ENCODE measurements at places on chromosomes 7 and 10. TPM values are rescaled to one million over a fixed set of nuclear protein-coding genes. Genes with fewer than 3 reads are reported as not detected.

Gene GPR85
- total RNA-seq: 0.15 TPM

- DNase-seq: peak; percentile 26
Measured at GRCh38 chr10:31723106-31723750, 205.4 kb downstream of the ARHGAP12 start.

- no peak for DNase-seq
Measured at GRCh38 chr10:69951658-69952057, 101.0 kb upstream of the MACROH2A2 start.

- no peak for DNase-seq
Measured at GRCh38 chr10:97650726-97651125, 10.3 kb downstream of the PI4K2A start.

- DNase-seq: peak; percentile 50
Measured at GRCh38 chr10:120172356-120172755, 279.8 kb downstream of the SEC23IP start.

DNA sequence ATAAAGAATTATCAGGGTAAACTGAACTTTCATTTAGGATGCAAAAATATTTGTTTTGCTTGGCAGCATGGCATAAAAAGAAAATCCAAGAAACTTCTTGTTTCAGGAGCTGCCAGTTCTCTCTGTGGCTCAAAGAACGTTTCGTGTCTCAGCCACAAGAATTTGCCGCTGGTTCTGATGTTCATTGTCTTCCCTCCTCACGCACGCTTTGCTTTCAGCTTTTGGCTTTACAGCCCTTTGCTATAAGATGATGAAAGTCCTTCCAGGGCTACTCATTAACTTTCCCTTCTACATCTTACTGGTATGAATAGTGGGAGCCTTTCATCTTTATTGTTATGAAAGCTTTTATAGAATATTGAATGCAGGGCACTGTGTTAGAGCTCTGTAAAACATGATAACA lies 124.7 kb downstream of the BICC1 start:
- peak; percentile 90 for DNase-seq

- no peak for DNase-seq
Measured at GRCh38 chr7:129045682-129046081, 9.2 kb downstream of the TNPO3 start.

- DNase-seq: no peak
Measured at GRCh38 chr7:157981778-157982177, 605.8 kb downstream of the PTPRN2 start.

DNA sequence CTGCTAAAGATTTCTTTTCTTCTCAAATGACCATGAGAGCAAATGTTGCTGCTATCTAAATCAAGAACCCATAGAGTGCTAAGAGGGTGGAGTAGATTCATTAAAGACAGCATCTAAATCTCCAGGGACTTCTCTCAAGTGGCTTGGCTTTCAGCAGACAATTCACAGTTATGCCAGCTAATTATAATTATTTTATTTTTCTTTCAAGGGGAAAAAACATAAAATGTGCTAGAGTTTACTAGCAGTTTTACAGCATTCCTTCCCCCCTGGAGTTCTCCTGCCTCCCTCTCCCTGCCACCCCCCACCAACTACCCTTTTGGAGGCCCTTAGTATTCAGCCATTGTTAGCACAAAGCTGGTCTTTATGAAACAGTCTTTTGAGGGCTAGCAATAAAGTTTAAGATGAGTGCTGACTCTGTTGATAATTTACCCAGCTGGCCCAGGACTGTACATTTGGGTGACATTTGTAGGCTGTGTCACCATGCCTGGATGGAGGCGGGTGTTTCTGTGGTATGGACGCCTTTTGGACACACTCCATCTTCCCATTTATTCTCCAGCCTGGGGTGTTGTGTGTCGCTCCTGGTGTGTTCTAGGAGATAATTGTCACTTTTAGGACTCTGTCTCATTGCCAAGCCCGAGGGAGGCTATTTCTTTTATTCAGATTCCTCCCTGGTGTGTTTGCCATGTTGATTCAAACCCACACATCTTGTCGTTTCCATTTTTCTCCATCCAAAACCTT lies 160.2 kb downstream of the CREB5 start:
- no peak for DNase-seq

GRCh38 chr10:117342641-117343040 lies 32.6 kb downstream of the PDZD8 start:
- DNase-seq: peak; percentile 91

- DNase-seq: no peak
Measured at GRCh38 chr7:26467104-26467503, 175.4 kb downstream of the SNX10 start.

DNA sequence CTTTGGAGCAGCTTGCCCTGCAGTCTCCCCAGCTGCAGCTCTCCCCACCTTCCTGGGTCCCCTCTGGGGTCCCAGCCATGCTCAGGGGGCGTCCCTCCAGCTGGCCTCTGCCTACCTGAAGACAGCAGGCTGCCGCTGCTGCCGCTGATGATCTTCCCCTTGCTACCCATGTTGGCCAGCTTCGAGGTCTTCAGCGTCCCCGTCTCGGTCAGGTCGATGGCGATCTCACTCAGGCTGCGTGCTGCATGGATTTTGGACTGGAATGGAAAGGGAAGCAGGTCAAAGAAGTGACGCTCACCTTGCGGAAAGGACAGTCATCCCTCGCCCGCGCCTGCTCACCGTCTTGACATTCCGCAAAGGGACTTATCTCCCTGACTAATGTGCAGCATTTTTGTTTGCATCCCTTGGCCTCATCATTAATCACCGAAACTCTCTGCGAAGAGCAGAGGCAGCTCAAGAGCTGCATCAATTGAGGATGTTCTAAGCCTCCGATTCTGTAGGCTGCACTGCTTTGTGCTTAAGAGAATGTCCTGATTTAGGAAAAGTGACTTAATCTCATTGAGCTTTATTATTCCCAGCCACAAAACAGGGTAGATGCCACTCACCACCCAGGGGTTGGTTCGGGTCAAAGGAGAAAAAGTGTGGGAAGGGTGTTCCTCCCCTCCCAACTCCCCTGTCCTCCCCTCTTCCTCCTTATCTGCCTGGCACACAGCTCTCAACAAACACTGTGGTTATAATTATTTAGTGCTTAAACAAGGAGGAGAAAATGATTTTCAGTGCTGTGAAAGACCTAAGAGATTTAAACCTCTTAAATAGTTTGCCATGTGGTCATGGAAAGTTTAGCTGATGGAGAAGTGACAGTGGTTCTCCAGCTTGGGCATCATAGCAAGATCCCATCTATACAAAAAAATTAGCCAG lies 107.3 kb downstream of the PRPF18 start:
- no peak for DNase-seq

- no peak for DNase-seq
Measured at GRCh38 chr10:129090618-129091366, 376.2 kb upstream of the MGMT start.

Gene FZD8
- 5.1 TPM for total RNA-seq

Gene HHEX
- not detected for total RNA-seq

Gene NCAPG2
- total RNA-seq: 40.4 TPM

DNA sequence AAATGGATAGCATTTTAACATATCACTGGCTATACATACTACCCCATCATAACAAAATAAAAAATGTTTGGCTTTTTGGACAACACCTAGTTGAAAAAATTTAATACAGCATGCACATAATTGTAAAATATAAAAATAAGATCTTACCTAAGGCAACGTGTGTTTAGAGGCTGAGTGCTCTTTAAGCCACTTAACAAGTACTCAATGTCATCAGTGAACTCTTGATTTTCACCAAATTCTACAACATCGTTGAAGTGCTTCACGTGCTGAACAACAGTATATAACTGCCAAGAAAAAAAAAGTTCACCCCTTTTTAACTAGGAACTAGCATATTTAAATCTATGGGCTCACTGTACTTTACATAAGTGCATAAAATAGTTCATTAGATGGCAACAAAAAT lies 49.5 kb downstream of the WAPL start:
- DNase-seq: no peak

DNA sequence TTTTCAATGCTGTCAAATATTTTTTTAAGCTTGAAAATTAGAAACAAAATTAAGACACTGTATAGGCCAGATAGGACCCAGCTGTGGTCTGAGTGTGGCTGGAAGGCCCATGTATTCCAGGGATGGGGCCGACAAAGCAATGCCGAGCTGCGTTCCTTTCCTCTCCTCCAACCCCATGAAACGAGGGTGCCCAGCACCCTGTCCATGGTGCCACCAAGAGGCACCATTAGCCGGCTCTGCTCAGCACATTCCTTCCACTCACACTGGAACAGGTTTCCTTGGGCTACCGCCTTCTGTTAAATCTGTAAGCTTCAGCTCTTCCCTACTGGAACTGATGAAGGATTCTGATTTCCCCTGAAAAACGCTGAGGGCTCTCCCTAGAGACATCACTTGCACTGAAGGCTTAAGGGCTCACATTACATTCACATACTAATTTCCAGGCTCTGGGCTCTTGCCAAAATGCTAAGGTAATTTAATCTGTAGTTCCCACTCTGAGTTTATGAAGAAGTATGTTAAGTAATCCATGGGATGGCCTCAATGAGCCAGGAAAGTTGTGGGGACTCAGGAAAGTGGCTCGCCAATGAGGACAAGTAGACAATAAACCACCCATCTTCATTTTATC lies 73.7 kb upstream of the CAMK2B start:
- DNase-seq: no peak

All from M059J (cell line).